ENCODE measurements at places on chromosomes 1 and 21.

DNA sequence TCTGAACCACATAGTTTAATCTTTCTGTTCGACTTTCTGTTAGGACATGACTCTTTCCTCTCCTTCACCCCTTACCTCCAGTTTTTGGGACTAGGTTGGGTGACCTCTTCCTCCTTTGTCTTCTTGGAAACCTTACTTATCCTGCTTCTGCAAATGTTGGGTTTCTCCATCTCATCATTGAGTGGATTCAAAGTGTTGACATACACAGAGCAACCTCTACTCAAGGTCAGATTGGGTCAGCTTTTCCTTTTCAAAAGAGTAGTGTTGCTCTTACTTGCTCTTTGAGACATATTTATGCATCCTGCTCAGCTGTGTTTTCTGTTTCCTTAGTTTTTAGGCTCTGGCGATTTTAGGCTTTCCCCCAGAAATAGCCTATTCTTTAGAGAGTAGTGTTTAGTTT, 3.7 kb downstream of the CAMTA1 start:
- no peaks in the 10 kb centered on the region for H3K27me3 ChIP-seq
- no peaks in the 10 kb centered on the region for H3K4me1 ChIP-seq
- H3K27ac ChIP-seq, result no peak overlapping the region
- 0 out of 2 replicates have a peak, but pooled peaks cover 3% of the 10 kb centered on the region for H3K36me3 ChIP-seq
- no peak overlapping the region for H3K4me3 ChIP-seq

- H3K4me3 ChIP-seq, result no peak overlapping the region
- H3K4me1 ChIP-seq, result no peaks in the 10 kb centered on the region
- no peak for DNase-seq
- H3K27ac ChIP-seq, result no peak overlapping the region
- H3K36me3 ChIP-seq, result no peaks in the 10 kb centered on the region
- no peaks in the 10 kb centered on the region for H3K27me3 ChIP-seq
These were observed 8.2 kb upstream of the DENND1B start for GRCh38 chr1:197783510-197783948.

GRCh38 chr1:169594391-169594790, 8.1 kb upstream of the F5 start:
- no peaks in the 10 kb centered on the region for H3K27me3 ChIP-seq
- H3K27ac ChIP-seq, result no peak overlapping the region
- DNase-seq, result no peak
- no peak overlapping the region for H3K4me3 ChIP-seq
- H3K36me3 ChIP-seq, result no peaks in the 10 kb centered on the region

GRCh38 chr1:155978973-155979429, 654 bp upstream of the ARHGEF2 start:
- H3K27me3 ChIP-seq, result no peaks in the 10 kb centered on the region
- peaks cover 40% of the 10 kb centered on the region for H3K4me1 ChIP-seq
- peak overlapping the region; percentile 96 for H3K27ac ChIP-seq
- H3K36me3 ChIP-seq, result peaks cover 12% of the 10 kb centered on the region

DNA sequence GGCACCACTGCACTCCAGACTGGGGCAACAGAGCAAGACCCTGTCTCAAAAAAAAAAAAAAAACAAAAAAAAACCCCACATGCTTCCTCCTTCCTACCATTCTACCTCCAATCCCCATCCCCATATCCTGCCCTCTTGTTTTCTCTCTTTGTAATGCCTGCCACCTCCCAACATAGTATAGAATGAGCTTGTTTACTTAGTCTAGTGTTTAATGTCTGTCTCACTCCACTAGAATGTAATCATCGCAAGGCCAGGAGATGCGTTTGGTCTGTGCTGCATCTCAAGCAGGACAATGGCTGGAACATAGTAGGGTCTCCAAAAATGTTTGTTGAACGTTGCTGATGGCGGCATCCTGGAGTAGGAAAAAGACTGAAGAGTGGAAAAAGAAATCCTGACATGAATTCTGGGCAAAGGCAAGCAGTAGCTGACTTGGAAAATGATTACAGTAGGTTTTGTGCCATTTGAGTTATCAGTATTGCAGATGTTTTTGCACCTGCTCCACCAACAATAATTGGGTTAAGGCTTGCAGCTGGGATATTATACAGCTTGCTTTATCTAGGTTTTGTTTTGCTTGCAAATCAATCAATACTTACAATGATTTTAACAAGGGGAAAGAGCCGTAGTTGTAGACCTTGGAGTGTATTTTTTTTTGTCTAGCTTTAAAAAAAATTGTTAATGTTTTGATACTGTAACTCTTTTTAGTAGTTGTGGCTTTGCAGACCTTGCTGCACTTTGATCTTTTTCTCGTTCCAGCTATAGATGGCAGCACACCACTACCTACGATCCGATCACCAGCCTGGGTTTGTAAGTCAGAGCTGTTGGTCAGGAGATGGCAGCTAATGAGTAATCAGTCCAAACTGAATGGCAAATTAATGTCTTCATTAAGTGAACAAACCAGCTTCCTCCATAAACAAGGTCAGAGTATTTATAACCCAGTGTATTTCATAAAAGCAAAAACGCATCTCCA, 62.4 kb downstream of the BACH1 start:
- H3K27me3 ChIP-seq, result no peaks in the 10 kb centered on the region
- H3K4me3 ChIP-seq, result no peak overlapping the region
- no peaks in the 10 kb centered on the region for H3K4me1 ChIP-seq
- no peaks in the 10 kb centered on the region for H3K36me3 ChIP-seq
- no peak overlapping the region for H3K27ac ChIP-seq

- H3K4me3 ChIP-seq, result no peak overlapping the region
- DNase-seq, result peak; percentile 47
- H3K27ac ChIP-seq, result no peak overlapping the region
- H3K27me3 ChIP-seq, result no peaks in the 10 kb centered on the region
These were observed 68.5 kb upstream of the SDC3 start for GRCh38 chr1:30977105-30977504.

DNA sequence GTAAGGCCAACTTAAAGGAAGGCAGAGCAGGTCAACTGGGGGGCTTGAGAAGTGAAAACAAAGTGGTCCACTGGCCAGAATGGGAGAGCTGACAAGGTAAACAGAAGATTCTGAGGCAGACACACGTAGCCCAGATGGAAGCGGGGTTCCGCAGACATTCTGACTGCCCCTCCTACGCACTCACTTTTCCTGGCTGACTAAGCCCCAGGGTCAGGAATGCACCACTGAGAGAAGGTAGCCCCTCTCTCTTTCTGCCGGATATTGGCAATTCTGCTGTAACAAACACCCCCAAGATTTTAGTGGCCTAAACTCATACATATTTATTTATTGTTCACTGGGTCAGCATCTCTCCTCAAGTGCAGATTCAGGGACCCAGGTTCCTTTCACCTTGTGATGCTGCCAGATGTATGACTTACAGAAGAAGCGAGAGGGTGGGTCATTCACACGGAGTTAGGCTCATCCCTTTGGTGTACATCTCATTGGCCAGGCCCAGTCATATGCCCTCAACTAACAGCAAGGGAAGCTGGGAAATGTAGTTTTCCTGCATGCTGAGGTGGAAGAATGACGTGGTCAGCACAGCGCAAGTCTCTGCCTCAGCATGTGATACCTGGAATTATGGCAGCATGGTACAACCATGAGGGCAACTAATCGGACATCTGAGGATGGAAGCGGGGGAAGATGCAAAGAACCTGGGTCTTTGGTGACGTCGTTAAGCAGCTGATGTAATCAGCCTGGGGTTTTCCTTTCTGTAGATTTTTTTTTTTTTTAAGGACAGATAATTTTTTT, 43.4 kb upstream of the MRPS6 start:
- H3K27ac ChIP-seq, result no peak overlapping the region
- H3K27me3 ChIP-seq, result no peaks in the 10 kb centered on the region
- DNase-seq, result peak; percentile 61
- H3K36me3 ChIP-seq, result no peaks in the 10 kb centered on the region
- no peak overlapping the region for H3K4me3 ChIP-seq

- H3K27me3 ChIP-seq, result no peaks in the 10 kb centered on the region
- no peak overlapping the region for H3K4me3 ChIP-seq
- DNase-seq, result peak; percentile 45
- no peaks in the 10 kb centered on the region for H3K36me3 ChIP-seq
- peaks cover 41% of the 10 kb centered on the region for H3K4me1 ChIP-seq
- no peak overlapping the region for H3K27ac ChIP-seq
These were observed 18.1 kb upstream of the TMEM9 start for GRCh38 chr1:201172326-201172725.

DNA sequence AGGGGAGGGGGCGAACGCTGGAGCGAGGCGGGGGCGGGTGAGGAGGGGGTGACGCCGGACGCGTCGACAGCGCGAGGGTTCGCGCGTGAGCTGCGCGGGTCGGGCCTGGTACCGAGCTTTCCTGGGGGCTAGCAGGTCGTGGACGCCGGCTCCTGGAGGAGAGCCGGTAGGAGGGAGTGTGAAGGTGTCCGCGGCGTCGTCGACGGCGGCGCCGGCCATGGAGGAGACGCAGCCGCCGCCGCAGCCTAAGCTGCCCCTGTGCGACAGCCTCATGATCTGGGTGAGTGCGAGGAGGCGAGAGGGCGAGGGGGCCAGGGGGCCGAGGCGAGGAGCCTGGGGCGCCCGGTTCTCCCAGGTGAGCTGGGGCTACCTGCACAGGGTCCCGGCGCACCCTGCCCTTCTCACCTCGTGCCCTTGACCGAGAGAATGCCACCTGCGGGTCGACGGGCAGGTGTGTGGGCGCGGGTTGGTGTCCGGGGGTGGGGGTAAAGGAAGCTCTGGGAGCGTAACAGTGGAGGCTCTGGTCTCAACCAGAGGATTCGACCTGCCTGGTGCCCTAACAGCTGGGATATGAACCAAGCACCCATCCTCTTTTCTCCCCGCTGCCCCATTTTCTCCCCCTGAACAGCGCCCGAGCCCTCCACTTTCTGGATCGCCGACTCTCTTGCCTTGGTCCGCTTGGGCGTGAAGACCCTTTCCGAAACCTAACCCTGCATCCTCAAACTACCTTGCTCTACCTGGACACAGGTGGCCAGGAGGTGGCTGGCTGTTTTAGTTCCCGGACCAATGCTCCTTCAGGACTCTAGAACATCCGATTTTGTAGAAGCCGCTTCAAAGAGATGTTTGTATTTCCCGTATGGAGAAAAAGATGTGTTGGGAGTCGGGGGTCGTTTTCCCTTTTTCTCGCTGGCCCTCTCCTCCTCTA, at the start of gene HOOK1:
Gene HOOK1 (plus strand): TSS at position 49 of the 925 bp plus-strand sequence. CDS start 169 bp downstream, at position 218.
- H3K4me1 ChIP-seq, result peaks cover 4% of the 10 kb centered on the region
- H3K36me3 ChIP-seq, result no peaks in the 10 kb centered on the region
- DNase-seq, result no peak
- no peak within 1 kb of the TSS for H3K27ac ChIP-seq
- no peaks in the 10 kb centered on the region for H3K27me3 ChIP-seq

DNA sequence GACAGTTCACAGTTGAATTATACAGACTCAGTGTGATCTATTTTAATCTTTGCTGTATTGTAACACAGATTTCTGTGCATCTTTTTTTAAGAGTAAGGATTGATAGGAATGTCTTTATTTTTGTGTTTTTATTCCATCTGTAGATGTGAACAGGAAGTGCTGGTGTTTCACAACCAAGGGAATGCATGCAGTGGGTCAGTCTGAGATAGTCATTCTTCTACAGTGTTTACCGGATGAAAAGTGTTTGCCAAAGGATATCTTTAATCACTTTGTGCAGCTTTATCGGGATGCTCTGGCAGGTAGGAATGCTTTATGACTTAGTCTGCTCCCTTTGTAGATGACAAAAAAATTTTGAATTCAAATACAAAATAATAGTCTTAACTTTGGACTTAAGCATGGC, 84.5 kb downstream of the CC2D1B start:
- H3K4me3 ChIP-seq, result no peak overlapping the region
- H3K36me3 ChIP-seq, result no peaks in the 10 kb centered on the region
- H3K4me1 ChIP-seq, result peaks cover 10% of the 10 kb centered on the region
- no peaks in the 10 kb centered on the region for H3K27me3 ChIP-seq
- DNase-seq, result no peak

DNA sequence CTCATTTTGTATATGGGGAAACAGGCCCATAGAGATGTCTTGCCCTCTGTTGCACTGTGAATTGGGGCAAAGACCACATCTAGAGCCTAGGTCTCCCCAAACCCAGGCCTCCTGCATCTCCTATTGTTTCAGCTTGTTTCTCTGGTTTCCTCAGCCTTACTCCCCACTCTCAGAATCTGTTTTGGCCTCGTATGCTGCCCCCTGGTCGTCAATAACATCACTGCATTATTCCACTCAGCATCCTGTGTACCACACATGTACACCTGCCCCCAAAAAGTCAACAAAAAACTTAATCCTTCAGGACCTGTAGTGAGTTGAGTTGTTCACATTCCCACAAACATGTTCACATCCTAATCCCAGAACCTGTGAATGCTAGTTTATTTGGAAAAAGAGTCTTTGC, 184.8 kb downstream of the BRINP2 start:
- DNase-seq, result peak; percentile 38
- H3K27me3 ChIP-seq, result no peaks in the 10 kb centered on the region
- no peaks in the 10 kb centered on the region for H3K36me3 ChIP-seq

GRCh38 chr1:54581621-54582035, 33.6 kb downstream of the ACOT11 start:
- H3K27ac ChIP-seq, result no peak overlapping the region
- no peak overlapping the region for H3K4me3 ChIP-seq
- no peaks in the 10 kb centered on the region for H3K27me3 ChIP-seq
- peak; percentile 56 for DNase-seq

- peak overlapping the region; percentile 52 for H3K4me3 ChIP-seq
- H3K27me3 ChIP-seq, result no peaks in the 10 kb centered on the region
- DNase-seq, result no peak
- no peaks in the 10 kb centered on the region for H3K4me1 ChIP-seq
These were observed 282 bp downstream of the RSPH1 start for GRCh38 chr21:42495765-42496119.

- H3K36me3 ChIP-seq, result peaks cover 21% of the 10 kb centered on the region
- no peak overlapping the region for H3K27ac ChIP-seq
- H3K4me3 ChIP-seq, result no peak overlapping the region
- DNase-seq, result no peak
- no peaks in the 10 kb centered on the region for H3K27me3 ChIP-seq
- H3K4me1 ChIP-seq, result no peaks in the 10 kb centered on the region
These were observed 32.8 kb upstream of the PWP2 start for GRCh38 chr21:44074315-44074958.

DNA sequence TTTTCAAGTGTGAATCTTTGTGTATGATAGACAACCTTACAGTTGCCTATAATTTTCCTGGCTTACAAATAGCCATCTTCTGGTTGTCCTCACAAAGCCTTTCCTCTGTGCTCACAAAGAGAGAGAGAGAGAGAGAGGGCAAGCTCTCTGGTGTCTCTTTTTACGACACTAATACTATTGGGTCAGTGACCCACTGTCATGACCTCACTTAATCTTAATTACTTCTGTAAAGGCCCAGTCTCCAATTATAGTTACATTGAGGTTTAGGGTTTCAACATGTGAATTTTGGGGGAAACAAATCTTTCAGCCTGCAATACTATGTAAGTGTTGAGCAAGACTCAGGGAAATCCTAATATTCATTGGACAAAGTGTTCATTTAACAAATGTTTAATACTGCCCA, 167.4 kb upstream of the COL11A1 start:
- no peaks in the 10 kb centered on the region for H3K27me3 ChIP-seq
- H3K27ac ChIP-seq, result no peak overlapping the region
- H3K36me3 ChIP-seq, result no peaks in the 10 kb centered on the region
- no peaks in the 10 kb centered on the region for H3K4me1 ChIP-seq
- no peak for DNase-seq
- H3K4me3 ChIP-seq, result no peak overlapping the region

Data from SJCRH30 (cell line).